ENCODE measurements at places on chromosomes 7 and 10.

DNA sequence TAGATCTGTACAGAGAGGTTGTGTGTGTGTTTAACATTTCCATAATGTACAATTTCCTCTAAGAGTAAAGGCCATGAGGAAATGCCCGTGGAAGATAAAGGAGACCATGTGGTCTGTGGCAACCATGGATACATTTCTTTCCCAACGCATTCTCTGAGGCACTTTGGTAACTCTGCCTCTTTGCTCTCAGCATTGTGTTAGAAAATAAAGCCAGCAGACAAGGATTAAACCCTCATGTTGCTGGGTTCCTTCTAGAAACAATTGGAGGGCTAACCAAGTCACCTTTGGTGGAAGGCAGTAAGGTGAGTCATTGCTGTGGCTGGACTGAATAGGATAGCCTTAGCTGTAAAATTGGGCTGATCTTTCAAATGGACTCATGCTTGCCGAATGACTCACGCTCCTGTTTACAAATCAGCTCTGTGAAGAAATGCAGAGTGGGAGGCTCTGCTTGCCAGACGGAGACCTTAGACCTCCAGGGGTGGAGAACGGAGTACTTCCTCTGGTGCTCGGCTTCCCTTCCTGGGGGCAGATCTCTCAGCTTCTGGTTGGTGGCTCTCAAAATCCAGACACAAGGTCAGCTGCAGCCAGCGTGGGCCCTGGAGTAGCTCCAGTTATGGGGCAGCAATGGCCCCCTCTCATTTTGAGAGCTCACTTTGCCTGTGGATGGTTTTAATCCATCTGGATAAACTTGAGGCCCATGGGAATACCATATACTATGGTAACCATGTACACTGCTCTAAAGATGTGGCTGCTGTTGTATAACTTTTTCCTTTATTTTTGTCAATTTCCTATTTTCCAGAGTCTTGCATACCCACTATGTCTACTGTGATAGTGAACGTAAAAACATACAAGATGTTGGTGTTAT lies 137.3 kb downstream of the TCF7L2 start:
- no peak for DNase-seq

- DNase-seq = no peak
Measured at GRCh38 chr7:149561072-149561471, 63.5 kb upstream of the ZNF746 start.

- DNase-seq = no peak
Measured at GRCh38 chr7:18960725-18961124, 156.7 kb downstream of the TWIST1 start.

DNA sequence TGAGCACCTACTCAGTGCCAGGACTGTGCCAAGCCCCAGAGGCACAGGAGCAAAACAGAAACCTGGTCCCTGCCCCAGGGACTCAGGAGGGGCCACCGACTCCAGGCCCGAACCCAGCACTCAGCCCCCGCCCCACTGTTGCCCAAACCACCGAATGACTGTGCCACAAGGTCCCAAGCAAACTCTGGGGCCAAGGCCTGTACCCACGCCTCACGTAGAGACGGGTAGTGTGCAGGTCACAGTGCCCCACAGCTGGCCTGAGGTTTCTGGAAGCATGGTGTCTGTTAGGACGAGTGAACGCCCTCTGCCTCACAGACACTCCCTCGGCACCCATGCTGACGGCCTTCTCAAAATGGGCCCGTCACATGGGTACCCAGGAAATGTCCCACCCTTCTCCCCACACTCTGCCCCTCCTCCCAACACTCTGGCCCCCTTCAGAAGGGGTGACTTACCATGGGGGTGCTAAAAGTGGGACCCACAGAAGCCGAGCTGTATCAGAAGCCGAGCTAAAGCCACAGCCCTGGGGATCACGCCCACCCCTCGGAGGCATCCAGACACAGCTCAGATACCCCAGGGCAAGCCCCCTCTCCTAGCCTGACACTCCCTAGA lies 44.2 kb downstream of the CTBP2 start:
- no peak for DNase-seq

DNA sequence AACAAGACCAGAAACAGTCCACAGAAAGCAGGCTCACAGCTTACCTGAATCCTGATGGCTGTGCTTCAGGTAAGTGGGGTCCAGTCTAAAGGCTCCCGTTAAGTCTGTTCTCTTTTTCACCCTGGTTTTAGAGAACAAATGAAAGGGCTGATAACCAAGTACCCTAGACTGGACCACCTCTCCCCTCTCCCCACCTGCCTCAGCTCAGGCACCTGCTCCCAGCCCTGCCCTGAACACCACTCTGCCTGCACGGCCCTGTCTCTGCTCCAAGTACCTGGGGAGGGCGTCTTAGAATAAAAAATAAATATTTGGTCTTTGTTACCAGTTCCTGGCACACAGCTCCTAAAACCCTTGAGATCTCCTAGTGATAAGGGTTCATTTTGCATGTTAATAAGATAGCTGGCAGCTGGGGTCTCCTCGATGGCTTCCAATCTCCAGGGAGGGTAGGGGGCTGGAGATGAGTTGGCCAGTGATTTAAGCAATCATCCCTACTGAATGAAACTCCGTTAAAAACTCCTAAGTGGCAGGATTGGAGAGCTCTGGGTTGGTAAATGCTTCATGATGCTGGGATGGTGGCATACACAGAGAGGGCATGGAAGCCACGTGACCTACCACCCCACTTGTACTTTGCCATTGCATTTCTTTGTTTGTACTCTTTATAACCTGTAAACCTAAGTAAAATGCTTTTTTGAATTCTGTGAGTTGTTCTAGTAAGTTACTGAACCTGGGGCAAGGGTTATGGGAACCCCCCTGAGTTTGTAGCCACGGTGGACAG lies 29.8 kb upstream of the FIGNL1 start:
- DNase-seq = no peak

DNA sequence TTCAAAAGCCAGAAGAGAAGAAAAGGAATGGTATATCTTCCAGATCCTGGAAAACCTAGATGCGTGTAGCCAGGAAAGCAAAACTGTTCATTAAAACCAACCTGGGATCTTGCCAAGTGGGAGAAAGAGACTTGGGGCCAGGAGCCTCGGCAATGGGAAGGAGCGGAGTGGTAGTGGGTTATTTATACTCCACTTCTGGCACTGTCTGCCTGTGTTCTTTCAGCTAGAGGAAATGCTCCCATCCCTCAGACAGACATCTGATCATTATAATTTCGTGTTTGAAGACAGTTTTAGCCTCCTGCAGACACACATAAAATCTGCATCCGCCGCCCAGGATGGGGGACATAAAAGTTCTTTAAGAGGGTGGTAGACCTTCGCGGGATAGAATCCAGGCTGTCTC lies 421.6 kb downstream of the RPS24 start:
- no peak for DNase-seq

DNA sequence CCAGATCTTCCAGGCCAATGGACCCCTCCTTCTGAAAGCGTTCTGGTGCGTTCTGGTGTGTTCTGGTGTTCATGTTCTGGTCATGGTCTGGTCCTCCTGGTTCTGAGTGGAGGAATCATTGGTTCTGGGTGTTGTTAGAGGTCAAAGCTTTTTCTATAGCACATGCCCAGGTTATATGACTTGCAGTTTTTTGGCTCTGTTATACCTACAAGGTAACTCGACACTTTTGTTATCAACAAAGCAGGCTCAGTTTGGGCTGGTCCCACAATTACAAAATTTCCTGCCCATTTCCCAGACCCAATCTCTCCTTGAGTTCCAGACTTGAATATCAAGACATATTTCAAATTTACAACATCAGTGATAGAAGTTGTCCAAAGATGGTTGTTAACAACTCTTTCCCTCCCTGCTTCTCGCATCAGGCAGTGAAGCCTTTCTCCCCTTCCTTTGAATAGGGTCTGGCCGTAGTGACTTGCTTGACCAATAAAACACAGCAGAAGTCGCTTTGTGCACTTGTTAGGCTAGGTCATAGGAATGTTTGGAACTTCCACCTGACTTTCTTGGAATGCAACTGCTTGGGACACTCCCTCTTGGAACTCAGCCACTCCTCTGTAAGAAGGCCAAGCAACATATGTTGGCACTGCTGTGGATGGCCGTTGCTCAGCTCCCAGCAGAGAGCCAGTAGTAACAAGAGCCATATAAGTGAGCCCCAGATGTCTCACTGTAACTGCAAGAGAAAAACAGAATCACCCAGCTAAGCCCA lies 83.1 kb upstream of the STEAP1B start:
- no peak for DNase-seq

DNA sequence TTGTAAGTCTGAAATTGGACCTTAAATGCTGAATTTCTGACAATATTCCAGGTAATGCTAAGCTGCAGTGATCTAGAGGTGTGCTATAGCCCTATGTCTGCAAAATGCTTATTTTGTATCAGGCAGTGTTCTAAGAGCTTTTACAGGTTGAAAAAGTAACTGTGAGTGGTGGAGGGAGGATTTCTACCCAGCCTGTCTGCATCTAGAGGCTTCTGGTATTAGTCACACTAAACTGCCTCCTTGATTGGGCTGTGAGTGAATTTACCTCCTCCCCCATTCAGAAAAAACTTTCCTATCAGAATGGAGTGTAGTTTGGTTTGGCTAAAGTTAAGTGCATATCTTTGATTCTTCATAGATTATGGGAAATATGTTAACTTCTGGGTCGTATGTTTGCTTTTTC lies 56.8 kb downstream of the BBS9 start:
- DNase-seq = no peak

GRCh38 chr7:118059209-118059608 lies 124.8 kb upstream of the LSM8 start:
- no peak for DNase-seq

- DNase-seq = no peak
Measured at GRCh38 chr7:55124989-55125875, 106.4 kb downstream of the EGFR start.

DNA sequence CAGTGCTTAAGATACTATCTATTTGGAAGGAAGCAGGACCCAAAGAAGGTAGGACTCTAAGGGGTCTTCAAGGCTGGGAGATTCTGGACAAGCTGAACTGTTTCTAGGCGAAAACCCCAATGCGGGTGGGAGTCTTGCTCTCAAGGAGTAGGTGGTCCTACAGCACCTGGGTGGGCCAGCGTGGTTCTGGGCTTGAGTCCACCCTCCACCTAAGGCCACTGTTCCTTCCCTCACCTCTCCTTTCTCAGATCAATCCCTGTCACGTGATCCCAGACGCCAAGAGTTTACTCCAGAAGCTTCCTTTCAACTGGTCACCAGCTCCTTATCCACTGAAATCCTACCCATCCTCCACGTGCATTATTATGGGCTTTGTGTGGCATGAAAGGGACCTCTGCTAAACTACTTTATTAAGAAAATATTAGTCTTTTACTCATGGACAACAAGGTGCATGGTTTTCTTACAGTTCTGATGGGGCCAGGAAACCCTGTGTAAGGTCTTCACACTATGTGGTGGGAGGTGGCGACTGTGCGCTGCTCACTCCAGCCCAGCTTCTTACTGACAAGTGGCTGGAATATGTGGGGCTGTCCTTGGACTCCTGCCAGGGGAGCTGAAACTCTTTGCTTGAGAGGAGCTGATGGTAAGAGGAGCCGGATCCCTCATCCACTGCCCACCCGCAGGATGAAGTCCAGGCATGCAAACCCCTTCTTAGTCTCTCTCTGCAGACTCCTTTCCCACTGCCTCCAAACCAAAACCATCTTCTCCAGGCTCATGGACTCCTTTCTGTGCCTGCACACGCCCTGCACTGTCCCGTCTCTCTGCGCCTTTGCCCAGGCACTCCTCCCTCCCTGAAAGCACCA lies 1.6 kb downstream of the ZNF746 start:
- DNase-seq = no peak

GRCh38 chr7:92754919-92755581 lies 81.3 kb downstream of the CDK6 start:
- DNase-seq = no peak

GRCh38 chr7:77665161-77665560 lies 31.1 kb upstream of the RSBN1L start:
- DNase-seq = no peak

DNA sequence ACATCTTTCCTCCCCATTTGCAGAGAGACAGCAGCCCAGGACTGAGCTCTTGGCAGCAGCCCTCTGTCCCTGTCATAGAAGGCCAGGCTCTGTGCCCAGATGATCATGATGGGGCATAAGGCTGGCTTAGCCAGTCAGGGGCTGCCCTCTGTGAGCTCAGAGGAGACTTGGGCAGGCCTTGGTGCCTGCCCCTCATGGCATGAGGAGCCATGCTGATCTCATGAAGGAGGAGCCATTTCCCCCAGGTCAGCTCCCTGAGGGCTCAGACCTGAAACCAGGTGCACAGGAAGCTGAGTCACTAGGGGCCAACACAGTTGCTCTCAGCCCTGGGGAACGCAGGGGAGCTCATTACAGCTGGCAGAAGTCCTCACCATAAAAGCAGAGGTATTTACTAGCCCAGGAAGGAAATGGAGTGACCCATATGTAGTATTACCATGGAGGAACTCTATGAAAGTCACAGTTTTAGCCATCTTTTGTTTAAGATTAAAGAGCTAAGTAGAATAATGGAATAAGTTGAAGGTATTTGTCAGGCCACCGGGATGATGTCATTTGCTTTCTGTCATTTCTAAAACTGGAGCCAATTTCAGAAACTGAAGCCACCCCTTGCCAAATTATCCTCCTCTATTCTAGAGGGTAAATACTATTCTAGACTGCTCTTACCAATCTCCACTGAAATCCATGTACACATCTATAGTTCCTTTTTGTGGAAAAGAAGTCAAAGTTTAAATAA lies 362.4 kb upstream of the ZNF32 start:
- no peak for DNase-seq

DNA sequence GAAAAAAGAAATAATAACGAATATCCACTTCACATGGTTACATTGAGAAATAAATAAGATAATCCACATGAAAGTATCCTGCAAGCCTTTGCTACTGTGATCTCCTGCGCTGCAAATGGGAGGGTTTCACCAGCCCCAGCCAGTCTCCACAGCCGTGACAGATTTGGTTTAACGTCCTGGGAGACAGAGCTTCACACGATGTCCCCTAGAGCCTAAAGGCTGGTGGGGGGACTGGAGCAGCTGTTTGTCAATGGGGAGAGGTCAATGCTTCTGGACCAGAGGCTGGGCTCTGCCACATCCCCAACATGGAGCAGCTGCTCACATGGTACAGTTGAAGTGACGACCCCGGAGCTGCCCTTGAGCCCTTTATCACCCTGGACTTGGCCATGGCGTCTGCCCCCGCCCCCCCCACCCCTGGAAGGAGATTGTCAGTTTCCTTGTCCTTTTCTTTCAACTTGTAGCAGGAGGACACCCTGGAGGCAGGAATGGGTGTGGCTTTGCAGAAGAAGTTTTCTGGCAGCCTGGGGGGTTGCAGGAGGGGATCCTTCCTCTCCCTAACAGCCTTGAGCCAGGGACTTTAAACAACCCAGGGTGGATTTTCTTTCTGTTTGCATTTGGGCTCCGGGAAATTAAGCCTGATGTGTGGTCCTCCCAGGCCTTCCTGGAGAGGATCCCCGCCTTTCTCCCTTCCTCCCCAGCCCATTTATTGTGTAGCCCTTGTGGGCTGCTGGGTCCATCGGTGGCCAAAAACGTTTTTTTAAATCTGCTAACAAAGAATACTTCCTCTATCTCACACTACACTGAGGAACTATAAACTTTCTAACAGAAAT lies 37.0 kb upstream of the MXI1 start:
- no peak for DNase-seq

DNA sequence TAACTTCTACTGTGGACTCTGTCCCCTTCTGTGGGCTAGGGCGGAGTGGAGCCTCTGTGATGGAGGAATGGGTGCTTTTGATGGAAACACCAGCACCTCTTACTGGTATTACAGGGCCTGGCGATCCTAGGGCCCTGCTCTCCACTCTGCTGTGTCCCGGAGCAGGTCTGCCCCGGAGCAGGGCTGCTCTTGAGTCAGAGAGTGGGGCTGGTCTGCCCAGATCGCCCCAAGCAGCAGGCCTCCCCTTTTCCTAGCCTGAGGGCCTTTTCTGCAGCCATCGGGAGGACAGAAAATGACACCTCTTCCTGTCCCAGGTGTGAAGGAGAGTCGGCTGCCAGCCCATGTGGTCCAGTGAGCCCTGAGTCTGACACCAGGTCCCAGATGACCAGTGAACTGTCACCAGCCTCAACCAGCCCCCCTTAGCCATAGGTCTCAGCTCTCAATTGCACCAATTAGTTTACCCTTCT lies 1.4 kb downstream of the ZNF282 start:
- DNase-seq = no peak
